Activated CD8-positive, alpha-beta T cell treated with anti-CD3 and anti-CD28 coated beads, Interleukin-2, amount 10 ng/mL, durations not matched to agents 7 days and 5 days (primary cell): ENCODE measurements at places on chromosomes 2 and 18. TPM values are rescaled to one million over a fixed set of nuclear protein-coding genes. Genes with fewer than 3 reads are reported as not detected.
A peak's percentile ranks its signal among the peaks of the same experiment; 100 is the strongest.

The ITGA6 gene
- 14.6 TPM for total RNA-seq

- DNase-seq: no peak
Measured at GRCh38 chr2:74507926-74508520, 528 bp upstream of the PCGF1 start.

DNA sequence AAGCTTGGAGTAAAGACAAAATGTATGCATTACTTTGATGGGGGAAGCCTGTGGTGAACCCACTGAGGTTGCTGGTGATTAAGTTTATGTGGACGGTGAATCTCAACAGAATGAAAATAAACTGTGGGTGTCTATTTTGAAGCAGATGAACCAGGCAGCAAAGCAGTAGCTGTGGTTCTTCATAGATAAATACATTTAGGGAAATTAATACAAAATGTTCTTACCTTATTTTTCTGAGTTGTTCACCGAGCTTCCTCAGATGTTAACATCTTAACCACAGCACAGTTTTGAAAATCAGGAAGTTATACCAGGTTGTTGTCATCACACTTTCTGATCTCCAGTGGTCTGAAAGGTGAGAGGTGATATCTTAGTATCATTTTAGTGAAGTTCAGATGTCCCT is 53.9 kb downstream of the NCK2 start:
- DNase-seq: peak; percentile 68

The TSGA10 gene
- 6.0 TPM for total RNA-seq

GRCh38 chr2:210038078-210038477 is 35.6 kb downstream of the RPE start:
- no peak for DNase-seq

The MDH1B gene
- total RNA-seq: 0.55 TPM

The SPEG gene
- 10.8 TPM for total RNA-seq

- DNase-seq: no peak
Measured at GRCh38 chr18:5771343-5771742, 124.0 kb downstream of the TMEM200C start.

The DOK6 gene
- not detected for total RNA-seq

DNA sequence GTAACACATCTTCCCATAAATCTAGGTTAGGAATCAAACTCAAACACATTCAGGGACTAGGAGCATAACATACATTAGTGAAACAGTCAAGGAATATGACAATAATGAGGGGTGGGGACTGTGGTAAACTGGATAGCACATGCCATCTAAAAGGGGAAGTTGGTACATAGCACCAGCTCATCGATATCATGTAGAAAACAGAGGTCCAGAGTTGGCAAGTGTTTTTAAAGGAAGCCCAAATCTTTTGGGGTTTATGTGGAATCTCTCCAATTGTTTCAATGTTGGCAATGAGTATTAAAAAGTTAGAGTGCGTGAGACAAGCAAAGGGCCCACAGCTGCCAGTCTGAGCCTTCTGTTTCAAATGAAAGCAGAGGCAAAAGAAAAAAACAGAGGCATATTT is 24.4 kb downstream of the KLF7 start:
- no peak for DNase-seq

DNA sequence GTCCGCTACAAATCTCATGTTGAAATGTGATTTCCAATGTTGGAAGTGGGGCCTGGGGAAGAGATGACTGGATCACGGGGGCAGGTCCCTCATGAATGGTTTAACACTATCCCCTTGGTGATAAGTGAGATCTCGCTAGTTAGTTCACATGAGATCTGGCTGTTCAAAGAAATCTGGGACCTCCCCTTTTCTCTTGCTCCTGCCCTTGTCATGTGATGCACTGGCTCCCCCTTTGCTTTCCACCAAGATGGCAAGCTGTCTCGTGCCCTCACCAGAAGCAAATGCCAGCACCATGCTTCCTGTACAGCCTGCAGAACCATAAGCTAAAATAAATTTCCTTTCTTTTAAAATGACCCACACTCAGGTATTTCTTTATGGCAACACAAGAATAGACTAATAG is 57.3 kb upstream of the C2orf15 start:
- DNase-seq: no peak

DNA sequence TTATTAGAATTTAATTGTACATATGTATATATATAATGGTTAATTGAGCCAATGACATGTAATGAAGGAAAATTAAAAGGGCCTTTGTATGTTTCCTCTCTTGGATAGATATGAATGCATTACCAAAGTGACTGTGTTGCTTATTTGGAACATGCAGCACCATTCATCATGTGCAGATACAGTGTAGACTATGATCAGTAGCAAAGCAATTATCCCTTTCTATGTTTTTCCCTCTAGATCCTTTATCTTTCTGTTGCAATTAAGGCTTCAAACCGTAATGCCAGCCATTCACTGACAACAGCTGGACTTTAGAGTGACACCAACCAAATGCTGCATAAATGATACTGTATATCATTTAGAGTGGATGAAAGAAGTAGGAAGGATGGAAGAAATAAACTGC is 565.2 kb downstream of the NRXN1 start:
- DNase-seq: no peak

DNA sequence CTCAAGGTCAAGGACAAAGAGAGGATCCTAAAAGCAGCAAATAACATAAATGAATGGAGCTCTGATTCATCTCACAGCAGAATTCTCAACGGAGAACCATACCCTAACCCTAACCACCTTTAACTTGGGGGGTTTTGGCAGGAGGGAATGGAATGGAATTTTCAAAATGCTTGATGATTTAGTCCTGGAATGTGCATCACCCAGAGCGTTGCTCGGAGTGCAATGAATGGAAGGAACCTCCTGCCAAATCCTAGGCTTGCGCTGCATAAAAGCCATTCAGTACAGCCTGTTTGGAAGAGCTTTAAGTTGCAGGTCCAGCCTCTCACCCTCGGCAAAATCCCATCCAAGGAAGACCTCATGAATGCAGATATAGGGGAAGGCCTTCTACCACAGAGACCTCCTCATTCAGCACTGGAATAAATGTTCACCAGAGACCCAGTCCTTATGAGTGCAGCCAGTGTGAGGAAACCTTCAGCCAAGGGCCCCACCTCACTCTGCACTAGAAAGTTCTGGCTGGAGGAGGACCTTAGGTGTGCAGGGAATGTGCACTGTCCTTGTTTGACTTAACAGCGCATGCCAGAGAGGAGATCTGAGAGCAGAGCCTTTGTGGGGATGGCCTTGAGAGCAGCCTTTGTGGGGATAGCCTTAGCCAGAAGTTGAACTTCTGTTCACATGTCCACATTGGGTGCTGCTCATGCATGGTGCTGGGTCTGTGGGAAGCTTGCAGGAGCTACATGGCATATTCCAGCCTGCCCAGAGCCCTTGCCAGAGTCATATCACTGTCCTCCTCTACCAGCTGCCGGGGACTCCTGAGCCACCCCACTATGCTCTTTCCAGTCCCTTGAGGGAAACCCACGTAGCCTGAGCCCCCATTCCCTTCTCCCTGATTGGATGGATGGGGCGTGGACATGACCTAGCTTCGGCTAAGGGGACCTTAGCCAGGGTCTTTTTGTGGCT is 30.5 kb downstream of the ASB1 start:
- peak; percentile 12 for DNase-seq

DNA sequence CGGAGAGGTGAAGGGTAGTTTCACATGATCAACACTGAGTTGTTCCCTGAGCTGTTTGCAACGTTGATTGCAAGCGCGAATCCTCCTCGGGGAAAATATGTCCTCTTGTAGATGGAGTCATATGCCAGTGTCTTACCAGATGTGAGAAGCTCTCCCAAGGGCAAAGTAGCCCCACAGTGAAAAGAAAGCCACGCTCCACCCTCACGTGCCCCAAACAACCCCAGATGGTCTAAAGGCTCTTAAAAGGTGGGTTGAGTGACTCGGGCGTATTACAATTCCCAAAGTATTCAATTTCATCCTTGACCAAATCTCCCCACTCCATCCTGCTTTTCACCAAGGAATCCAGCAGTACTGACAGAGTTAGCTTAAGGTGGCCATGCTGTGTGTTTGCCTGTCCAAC is 332.1 kb upstream of the SOX11 start:
- DNase-seq: no peak

The G6PC2 gene
- total RNA-seq: not detected

DNA sequence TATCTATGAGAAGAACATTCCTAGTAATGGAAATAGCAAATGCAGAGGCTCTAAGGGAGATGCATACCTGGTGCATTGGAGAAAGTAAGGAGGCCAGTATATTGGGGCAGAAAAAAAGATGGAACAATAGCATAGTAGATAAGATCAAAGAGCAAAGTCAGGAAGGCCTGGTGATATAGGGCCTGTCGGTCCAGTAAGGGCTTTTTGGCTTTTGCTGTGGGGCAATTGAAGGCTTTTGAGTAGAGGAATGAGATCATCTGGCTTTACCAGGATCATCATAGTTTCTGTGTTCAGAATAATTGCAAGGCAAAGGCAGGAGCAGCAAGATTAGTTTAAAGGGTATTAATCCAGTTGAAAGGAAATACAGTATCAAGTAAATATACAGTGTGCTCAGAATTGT is 111.8 kb downstream of the EHBP1 start:
- DNase-seq: no peak

- no peak for DNase-seq
Measured at GRCh38 chr2:235504441-235505180, 10.8 kb downstream of the AGAP1 start.

The KLHL41 gene
- total RNA-seq: not detected

GRCh38 chr2:43175020-43175441 is 51.4 kb downstream of the ZFP36L2 start:
- DNase-seq: no peak

DNA sequence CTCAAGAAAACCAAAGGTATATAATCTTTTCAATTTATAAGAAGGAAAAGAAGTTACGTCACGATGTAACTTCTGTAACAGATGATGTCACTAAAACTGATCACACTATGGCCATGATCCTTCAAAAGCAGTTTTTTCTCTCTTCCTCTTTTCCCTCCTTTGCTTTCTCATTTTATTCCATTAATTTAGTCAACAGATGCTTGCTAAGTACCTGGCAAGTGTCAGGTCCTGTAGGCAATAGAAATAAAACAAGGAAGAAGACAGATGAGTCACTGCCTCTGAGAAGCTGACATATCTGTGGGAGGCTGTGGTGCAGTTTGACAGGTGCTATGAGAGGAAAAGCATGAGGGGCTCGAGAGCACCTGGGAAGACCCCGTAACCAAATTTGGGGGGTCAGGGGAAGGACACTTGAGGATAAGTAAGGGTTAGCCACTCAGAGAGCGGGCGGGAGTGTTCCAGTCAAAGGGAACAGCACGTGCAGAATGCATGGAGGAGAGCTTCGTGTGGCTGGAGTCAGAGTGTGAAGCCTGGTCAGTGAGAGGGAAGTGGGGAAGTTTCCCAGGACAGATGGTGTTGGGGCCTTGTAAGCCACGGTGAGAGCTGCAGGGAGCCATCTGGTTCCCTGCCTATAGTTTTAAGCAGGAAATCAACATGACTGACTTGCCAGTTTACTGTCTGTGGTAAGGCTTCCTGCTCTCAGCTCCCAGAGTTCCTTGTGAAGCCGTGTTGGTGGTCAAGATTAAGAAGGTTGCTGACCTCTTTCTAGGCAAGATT is 198.8 kb upstream of the FOSL2 start:
- DNase-seq: no peak

The IL18RAP gene
- 22.7 TPM for total RNA-seq
